Ureter (tissue), 1 donor: ENCODE measurements at places on chromosomes 1 and 21. TPM values are rescaled to one million over a fixed set of nuclear protein-coding genes. Genes with fewer than 3 reads are reported as not detected.

The BSND gene
- total RNA-seq: not detected

The CYP4X1 gene
- total RNA-seq: 6.0 TPM

The SPRR1B gene
- total RNA-seq: 0.91 TPM

- no peak for DNase-seq
Measured at GRCh38 chr21:14981246-14981645, 83.6 kb downstream of the NRIP1 start.

DNA sequence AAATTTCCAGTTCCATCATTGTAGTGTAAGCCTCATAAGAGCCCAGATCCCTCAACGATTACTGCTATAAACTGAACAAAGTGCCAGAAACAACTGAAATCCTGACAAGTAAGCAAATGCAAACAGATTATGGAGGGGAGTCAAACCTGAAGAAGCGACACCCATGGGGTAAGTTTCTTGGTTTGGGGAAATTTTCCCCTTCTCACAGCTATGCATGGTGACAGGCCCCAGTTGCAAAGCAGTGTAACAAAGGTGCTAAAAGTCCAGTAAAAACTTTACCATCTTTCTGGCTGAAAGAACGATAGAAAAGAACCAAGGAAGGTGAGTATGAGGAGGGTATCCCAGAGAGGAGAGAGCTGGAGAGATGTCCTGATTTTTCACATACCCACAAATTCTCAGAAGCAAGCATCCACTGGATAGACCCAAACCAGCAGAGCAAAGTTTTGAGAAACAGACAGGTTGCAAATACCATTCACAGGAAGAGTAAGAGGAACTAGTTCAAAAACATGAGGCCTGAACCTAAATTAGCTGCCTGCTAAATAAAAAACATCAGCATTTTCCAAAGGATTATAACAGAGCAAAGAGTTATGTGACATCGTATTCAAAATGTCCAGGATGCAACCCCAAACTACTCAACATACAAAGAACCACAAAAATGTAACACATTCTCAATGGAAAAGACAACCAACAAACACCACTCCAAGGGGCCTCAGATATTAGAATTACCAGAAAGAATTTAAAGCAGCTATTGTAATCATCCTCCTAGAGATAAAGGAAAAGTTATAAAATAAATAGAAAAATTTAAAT lies 14.5 kb downstream of the SCYL3 start:
- DNase-seq: no peak

GRCh38 chr1:153940756-153941155 lies 5.8 kb downstream of the DENND4B start:
- DNase-seq: no peak

GRCh38 chr1:234724516-234725176 lies 114.7 kb upstream of the IRF2BP2 start:
- DNase-seq: peak; percentile 82

GRCh38 chr21:43953021-43953420 lies 59.1 kb upstream of the TRAPPC10 start:
- no peak for DNase-seq

DNA sequence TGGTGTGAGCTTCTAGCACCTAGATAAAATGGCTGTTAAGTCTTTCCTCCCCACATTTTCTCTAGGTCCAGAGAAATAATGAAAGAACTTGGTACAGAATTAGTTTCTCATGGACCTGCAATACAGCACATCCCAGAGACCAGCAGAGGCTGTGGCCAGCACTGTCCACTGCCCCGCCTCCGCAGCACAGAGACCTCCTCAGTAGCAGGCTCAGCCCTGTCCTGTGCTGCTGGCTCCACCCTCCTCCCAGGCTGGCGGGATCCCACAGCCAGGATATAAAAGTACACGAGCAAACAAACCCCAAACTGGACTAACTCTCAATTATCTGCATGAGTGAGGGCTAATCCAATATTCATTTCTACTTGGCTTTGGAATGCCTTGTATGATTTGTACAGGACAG lies 401.5 kb downstream of the RPS6KC1 start:
- DNase-seq: no peak

- DNase-seq: no peak
Measured at GRCh38 chr1:229843627-229844238, 217.7 kb downstream of the URB2 start.

- no peak for DNase-seq
Measured at GRCh38 chr1:76959556-76959955, 92.3 kb downstream of the ST6GALNAC5 start.

DNA sequence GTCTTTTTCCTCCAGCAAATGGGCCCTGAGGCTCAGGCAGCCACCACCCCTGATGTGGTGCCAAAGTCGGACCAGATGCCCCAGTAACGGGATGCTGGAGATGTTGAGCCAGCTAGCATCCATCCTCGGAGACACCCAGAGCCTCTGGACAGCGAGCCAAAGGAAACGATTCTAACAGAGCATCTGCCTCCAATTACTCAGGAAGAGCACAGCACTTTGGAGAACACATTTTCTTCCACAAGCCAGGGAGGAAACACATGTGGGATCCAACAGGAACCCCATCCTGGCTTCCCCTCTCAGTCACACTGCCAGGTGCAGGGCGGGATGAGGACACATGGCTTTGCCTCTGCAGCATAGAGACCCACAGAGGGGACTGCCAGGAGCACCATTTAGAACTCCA lies 44.9 kb downstream of the C1orf198 start:
- no peak for DNase-seq

DNA sequence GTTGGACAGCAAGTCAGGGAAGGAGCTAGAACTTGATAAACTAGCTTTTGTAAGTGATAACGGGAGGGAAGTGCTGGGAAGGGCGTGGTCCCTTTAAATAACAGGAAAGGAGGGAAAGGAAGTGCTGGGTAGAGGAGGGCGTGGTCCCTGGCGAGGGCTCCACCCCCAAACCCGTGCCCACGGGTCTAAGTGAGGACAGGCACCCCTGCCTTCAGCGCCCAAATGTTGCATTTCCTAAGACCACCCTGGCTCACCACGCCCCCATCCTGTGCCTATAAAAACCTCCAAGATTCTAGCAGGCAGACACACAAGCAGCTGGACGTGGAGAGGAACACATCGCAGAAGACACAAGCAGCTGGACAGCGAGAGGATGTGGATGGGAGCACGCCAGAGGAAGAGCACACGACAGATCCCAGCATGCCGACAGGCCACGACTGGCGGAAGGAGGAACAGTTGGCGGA lies 58.5 kb downstream of the PALMD start:
- no peak for DNase-seq

DNA sequence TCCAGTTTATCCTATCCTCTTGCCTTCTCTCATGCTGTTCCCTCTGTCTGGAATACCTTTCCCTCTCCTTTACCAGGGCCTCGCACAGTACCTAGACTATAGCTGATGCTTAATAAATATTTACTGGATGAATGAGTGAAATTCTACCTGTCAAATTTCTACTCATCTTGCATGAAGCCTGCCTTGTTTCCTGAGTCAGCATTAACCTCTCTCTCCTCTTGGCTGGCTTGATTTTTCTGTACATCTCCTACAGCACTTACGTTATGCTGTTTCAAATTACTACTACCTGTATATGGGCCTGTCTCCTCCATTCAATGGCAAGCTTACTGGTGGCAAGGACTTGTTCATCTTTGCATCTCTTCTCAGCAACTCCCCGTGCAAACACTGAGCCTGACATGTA lies 130.8 kb downstream of the CAPN8 start:
- DNase-seq: no peak
